NCI-H1417 treated with DMSO at 0.1 percent for 48 hours (cell line): ENCODE measurements at places on chromosomes 5 and 9.

- no peak for DNase-seq
These were observed 10.8 kb downstream of the KCNV2 start for GRCh38 chr9:2727966-2728613.

GRCh38 chr5:125047871-125048270 is 301.4 kb upstream of the ZNF608 start:
- DNase-seq, result no peak

- DNase-seq, result no peak
These were observed 43.1 kb downstream of the COL27A1 start for GRCh38 chr9:114198249-114199040.

DNA sequence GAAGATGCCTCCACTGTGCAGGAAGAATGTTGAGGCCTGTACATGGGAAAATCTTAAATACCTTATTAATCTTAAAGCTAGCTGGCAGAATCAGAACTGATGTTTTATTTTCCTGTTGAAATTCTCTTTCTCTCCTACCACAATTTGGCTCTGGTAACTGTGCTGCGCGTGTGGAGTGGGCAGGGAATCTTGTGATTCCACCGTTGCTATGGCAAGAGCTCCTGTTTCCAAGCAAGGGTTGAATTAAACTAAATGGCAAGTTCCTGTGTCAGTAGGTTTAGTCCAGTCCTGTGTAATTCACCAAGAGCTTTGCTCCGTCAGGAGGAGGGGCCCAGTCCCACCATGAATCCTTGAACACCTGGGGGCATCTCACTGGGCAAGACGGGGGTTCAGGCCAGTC is 36.4 kb downstream of the NXNL2 start:
- DNase-seq, result no peak

DNA sequence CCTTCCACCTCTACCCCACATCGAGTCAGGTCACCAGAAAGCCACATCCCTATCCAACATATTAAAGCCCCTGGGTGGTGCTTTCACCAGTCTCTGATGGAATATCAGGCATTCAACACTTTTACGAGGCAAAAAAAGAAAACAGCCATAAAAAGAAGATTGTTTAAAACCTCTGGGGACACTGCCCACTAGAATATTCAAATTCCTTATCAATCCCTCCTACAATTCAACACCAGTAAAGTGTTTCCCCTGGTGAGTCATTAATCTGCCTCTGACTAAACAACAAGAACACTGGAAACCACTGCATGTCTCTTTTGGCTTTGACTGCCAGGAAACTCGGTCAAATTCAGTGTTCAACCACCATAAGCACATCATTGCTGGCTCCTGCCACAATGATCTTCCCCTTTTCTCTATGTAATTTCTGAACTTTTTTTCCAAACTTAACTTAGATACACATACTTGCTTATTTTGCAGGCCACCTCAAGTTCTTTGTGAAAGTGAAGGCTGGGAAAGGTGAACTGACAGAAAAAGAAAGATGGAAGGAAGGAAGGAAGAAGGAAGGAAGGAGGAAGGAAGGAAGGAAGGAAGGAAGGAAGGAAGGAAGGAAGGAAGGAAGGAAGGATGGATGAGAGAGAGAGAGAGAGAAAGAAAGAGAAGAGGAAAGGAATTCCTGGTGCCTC is 105.3 kb downstream of the PAX5 start:
- no peak for DNase-seq

DNA sequence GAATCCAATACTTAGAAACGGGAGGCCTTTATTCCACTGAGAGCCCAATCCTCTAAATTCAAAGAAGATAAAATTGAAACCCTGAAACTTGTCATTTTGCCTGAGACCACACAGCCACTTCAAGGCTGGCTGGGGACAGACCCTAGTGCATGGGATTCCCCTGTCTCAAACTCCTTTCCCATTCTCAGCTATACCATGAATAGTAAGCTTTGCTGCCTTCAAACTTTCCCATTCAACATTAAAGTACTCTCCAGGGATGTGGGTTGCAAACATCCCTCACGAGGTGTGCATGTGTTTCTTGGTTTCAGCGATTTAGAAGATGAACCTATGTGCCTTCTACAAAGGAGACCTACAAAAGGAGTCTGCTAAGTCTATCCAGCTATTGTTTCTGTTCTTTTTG is 64.6 kb downstream of the GABRB2 start:
- no peak for DNase-seq

GRCh38 chr9:109455861-109456260 is 42.2 kb downstream of the PTPN3 start:
- no peak for DNase-seq

DNA sequence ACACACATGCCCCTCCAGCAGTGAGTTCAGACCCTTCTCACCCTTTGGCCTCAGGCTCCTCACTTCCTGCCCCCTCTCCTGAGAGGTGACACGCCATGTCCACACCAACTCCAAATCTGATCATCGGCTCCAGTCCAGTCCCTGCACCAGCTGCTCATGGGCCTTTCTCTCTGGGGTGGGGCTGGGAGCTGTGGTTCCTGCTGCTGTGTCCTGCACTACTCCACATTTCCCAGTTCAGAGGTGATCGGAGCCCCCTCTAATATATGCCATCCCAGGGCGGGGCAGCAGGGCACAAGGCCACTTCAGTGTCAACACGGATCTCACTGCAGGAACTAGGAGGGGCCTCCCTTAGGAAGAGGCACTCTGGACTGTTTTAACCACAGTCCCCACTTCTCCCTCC is 91.5 kb downstream of the ADAMTS2 start:
- DNase-seq, result no peak

- DNase-seq, result no peak
These were observed 178.8 kb downstream of the GAPVD1 start for GRCh38 chr9:125440411-125440810.

DNA sequence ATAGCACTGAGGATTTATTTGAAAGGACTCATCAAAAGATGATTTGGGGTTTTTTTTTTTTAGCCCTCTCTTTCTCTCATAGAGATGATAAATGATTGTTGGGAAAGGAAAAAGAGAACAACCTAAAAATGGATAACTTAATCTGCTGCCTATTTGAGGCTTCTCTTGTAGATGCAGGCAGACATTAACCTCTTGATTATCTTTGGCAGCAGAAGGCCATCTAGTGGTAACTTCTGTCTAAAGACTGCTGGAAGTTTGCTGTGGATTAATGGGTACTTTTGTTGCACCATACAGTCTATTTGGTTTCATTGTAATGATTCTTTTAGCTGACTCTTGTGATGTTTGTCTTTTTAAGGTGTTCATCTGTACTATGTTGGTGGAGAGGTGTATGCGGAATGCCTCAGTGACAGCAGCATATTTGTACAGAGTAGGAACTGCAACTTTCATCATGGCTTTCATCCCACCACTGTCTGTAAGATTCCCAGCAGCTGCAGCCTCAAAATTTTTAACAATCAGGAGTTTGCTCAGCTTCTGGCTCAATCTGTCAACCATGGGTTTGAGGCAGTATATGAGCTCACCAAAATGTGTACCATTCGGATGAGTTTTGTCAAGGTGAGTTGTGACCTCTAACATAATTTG is 18.8 kb downstream of the SMIM32 start:
- DNase-seq, result no peak
